ENCODE measurements at places on chromosomes 11 and 22.

GRCh38 chr11:46366260-46366659 is 15.2 kb upstream of the MDK start:
- DNase-seq: no peak

DNA sequence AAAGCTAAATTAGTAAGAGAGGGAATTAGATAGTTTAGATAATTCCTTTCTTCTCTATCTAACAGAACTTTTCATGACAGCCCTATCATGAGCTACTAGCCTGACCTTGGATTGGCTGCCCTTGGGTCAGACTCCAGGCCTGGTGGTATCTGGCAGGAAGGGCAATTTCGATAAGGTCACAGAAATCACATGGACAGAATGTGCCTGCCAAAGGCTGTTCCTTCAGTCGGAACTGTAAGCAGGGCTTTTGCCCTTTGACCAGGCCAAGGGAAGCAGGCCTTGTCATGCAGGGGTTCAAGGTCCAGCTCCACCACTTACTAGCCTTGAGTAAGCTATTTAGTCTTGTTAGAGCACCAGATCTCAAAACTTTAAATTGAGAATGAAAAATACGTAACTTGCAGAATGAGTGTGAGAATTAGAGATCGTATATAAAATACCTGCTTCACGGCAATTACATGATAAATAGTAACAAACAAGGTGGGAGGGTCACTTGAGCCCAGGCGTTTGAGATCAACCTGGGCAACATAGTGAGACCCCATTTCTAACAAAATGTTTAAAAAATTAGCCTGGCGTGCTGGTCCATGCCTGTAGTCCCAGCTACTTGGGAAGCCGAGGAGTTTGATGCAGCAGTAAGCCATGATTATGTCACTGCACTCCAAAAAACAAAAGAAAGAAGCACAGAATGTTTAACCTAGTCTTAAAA is 60.8 kb upstream of the SC5D start:
- DNase-seq: no peak

- DNase-seq: no peak
These were observed 121.0 kb downstream of the LUZP2 start for GRCh38 chr11:24617856-24618255.

DNA sequence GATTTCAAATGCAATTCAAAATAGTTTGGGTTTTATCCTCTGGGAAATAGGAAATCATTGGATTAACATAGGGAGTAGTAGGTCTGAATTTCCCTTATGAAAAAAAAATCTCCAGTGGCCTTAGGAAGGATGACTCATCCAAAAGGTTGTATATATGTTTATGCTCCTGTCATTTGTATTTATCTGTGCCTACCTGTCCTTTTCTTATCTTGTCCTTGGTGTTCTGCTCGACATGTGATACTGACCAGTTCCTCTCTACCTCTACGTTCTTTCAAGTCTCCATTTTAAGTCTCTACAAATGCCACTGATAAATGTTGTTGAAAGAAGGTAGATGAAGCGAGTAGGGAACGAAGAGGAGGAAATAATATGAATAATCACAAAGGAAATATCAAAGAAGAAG is 3.0 kb upstream of the SOX6 start:
- DNase-seq: no peak
